Dorsolateral prefrontal cortex (tissue), 122 donors: ENCODE measurements at places on chromosomes 5 and 9. TPM values are rescaled to one million over a fixed set of nuclear protein-coding genes. Genes with fewer than 3 reads are reported as not detected.
A peak's percentile ranks its signal among the peaks of the same experiment; 100 is the strongest.

GRCh38 chr9:99037769-99038483, 67.0 kb upstream of the TGFBR1 start:
- no peak for DNase-seq

DNA sequence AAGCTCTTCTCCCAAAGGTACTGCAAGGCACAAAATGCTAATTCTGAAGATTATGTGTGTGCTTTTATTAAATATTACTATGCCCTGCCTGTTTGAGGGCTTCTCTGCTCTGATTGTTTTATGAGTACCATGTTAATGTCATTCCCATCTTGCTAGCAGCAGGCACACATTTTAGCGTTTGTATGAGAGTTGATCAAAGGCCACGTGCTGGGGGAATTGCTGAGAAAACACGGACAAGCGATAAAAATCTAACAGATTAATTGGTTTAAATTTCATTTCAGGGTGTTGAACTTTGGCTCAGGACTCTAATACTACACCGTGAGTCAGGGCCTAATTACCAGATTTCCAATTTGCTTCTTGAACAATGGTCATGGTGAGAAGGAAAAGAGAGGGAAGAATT, 298.4 kb downstream of the EBF1 start:
- DNase-seq: no peak

GDF9 gene
- 0.80 TPM for total RNA-seq

DNA sequence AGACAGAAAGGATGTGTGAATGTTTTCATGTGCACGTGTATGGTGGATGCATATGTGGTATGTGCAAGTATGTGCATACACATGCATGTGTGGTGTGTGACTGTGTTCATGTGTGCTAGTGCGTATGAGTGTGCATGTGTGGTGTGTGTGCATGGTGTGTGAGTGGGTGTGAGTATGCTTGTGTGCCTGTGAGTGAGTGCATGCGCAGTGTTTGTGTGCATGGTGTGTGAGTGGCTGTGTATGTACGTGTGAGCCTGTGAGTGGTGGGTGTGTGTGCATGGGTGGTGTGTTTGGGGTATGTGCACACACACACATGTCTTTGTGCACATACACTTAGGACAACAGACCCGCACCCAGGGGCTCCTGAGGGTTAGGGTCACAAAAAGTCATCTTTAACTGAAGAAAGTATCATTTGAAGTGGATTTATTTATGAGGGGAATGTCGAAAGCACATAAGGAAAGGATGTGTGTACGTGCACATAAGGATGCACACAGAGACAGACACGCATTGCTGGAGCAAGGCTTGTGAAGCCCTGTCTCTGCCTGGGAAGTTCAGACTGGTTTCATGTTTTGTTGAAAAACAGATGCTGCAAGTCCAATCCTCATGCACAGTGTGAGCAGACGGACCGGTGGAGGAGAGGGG, 237.0 kb downstream of the SYK start:
- no peak for DNase-seq

TMEM252 gene
- not detected for total RNA-seq

GRCh38 chr9:7799944-7800285, 337 bp upstream of the DMAC1 start:
- DNase-seq: no peak

GRCh38 chr9:34246453-34246852, 67.6 kb downstream of the UBAP1 start:
- no peak for DNase-seq

GABRA1 gene
- 71.8 TPM for total RNA-seq

- no peak for DNase-seq
Measured at GRCh38 chr5:82601861-82602260, 323.7 kb upstream of the RPS23 start.

DNA sequence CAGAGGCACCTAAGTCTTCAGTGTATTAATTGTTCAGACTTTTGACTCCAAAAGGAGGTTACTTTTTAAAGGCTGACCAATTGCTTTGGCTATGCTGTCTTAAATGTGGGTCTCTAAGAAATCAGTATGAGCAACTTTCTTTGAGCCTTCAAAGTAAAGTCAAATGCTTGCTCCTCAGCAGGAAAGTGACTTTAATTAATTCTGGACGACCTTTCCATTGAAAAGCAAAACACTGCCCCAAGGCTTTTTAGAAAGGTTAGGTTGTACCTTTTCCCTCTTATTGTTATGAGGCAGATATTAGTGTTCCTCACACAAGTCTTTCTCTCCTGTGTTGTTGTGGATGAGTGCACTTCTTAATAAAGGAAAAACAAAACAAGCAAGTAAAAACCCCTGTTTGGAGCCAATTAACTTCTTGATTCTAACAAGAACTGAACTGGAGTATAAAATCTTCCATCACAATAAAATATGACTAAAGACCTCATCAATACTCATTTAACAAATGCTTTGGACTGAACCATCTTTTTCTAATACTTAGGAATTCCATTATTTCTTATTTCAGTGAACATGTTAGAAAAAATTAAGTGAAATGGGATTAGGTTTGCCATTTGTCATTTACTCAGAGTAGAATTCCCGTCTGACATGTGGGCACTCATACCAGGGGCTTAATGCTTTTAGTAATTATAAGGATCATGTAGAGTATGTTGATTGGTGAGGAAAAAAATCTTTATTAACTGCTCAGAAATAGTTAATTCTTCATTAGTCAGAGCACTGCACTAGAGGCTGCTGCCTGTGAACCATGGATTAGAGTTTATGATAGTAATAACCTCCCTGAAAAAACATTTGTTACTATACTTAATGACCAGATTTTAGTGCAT, 159.1 kb upstream of the ZNF608 start:
- DNase-seq: no peak

PAX5 gene
- not detected for total RNA-seq

DNA sequence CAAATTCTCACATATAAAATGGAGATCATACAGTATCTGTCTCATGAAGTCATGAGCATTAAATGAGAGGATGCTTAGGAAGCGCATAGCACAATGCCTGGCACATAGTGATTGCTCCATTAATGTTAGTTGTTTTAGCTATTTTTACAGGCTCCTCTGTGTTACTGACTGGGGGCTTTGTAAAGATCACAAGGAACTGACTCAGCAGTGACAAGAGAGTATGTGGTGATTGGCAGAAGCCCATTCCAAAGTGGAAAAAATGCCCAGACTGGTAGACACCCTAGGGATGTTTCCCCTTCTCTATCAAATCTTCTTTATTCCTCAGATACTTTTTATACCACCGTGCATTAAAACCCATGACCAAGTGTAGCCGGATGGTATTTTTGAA, 33.5 kb downstream of the ABLIM3 start:
- no peak for DNase-seq

FCN1 gene
- 3.1 TPM for total RNA-seq

DNA sequence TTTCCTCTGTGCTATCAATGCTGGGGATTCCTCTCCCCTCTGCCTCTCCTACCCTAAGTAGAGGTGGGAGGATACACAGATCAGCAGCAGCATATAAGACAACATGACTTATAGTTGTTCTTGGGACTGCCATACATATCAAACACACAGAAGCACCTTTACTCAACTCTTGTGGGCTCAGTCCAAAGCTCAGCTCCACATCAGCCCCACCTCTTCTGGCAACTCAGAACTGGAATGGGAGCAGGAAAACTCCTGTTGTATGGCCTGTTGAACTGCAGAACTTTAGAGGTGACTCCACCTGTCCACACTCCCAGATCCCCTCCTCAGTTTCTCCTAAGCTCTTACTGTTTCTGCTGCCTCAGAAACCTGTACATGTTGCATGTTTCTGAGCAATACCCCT, 127.8 kb downstream of the SV2C start:
- no peak for DNase-seq

GRCh38 chr9:3397766-3398165, 128.0 kb downstream of the RFX3 start:
- DNase-seq: no peak

- no peak for DNase-seq
Measured at GRCh38 chr5:57447658-57448057, 35.0 kb downstream of the ACTBL2 start.

DIRAS2 gene
- total RNA-seq: 298 TPM

- no peak for DNase-seq
Measured at GRCh38 chr5:124728331-124728967, 18.0 kb downstream of the ZNF608 start.

GRCh38 chr5:80622756-80623155, 31.7 kb upstream of the MSH3 start:
- no peak for DNase-seq

- DNase-seq: no peak
Measured at GRCh38 chr5:2184563-2185540, 302.1 kb upstream of the IRX4 start.

GRCh38 chr5:171386861-171387344, 746 bp upstream of the NPM1 start:
- no peak for DNase-seq

HTR4 gene
- total RNA-seq: 8.6 TPM

- DNase-seq: no peak
Measured at GRCh38 chr5:150253416-150254208, 36.0 kb downstream of the CAMK2A start.

FOXD4L3 gene
- total RNA-seq: 5.6 TPM

DNA sequence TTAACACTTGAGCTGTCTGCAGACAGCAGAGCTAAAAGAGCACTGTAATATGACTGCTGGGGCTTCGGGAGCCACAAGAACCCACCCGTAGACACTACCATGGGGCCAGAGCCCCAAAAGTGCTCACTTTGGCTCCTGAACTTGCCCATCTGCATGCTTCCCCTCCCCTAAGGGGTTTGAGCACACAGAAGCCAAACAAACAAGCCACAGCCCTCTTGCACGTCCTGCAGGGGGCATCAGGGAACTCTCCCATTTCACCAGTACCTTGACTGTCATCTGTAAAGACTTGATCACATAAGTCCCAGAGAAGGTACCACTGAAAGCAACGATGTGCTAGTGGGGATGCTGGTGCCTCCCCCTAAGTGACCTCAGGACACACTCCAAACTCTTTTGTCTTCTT, 681.8 kb downstream of the SEMA5A start:
- DNase-seq: no peak

DNA sequence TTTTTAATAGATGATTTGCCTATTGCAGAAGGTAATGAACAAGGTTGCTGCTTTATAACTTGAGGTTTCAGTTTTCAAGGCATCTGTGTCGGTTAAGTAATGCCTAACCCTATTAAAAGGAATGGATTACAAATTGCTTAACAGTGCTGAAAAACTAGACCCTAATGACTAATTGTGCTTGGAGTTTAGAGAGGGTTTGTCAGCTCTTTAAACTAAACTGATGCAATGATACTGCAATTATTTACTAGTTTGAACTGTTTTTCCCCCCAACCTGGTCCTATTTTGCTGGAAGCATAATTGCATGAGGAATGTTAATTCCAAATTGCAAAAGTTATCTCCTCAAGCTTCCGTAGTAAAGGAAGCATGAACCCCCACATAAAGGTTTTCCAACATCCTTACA, 39.3 kb upstream of the TLX3 start:
- no peak for DNase-seq

FCN2 gene
- 0.62 TPM for total RNA-seq

GRCh38 chr5:80960531-80961375, 590 bp downstream of the RASGRF2 start:
- DNase-seq: peak; percentile 59

DNA sequence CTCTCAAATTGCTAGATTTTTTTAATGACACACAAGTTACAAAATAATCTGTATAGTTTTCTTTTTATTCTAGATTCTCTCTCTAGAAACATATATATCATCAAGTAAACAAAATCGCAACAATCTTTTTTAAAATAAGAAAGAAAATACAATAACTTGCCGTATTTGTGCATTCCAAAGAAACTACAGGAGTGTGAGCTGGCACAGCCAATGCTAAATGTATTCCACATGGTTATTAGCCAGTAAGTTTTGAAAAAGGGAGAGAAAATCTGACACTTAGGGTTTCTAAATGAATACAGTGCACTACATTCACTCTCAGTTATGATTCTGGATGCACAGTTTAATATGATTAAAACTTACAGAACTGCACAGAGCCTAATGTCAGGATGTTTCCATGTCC, 117.9 kb downstream of the BNC2 start:
- no peak for DNase-seq

GRCh38 chr5:80083101-80083890, 48.1 kb downstream of the THBS4 start:
- peak; percentile 30 for DNase-seq

DNA sequence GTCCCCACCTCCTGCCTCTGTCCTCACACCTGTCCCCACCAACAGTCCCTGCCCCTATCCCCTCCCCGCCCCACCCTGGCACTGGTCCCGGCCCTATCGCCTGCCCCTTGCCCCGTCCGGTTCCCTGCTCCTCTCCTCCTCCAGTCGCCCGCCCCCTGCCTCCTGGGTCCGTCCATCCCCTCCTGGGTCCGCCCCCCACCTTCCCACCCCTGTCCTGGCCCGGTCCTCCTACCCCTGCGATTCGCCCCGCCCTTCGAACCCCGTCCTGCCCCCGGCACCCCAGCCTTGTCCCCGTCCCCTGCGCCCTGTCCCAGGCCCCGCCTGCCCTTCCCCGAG, 372 bp downstream of the EDF1 start:
- no peak for DNase-seq

- no peak for DNase-seq
Measured at GRCh38 chr9:91583161-91583875, 159.7 kb upstream of the NFIL3 start.

PCDHB4 gene
- 12.4 TPM for total RNA-seq

DNA sequence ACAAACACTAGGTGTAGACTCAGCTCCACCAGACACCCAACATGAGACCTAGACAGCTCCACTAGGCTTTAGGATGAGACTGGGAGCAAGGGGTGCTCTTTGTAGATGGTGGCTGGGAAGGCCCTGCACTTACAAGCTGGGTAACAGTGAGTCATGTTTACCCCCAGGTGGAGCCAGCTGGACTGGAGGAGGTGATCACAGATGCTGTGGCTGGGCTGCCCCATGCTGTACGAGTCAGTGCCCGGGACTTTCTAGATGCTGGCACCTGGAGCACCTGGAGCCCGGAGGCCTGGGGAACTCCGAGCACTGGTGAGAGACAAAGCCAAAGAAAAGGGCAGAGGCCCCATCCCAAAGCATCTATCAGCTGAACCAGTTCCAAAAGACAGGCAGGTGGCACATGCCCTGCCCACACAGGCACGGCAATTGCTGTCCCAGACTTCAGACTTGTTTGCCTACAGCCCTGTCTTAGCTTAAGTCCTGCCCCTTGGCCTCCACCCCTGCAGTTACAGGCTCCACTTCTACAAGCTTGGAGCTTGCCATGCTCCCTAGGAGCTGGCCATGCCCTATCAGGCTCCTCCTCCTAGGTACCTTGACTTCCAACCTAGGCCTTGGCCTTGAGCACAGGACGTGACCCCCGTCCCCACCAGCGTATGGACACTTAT, 2.7 kb downstream of the CCL27 start:
- no peak for DNase-seq

DNA sequence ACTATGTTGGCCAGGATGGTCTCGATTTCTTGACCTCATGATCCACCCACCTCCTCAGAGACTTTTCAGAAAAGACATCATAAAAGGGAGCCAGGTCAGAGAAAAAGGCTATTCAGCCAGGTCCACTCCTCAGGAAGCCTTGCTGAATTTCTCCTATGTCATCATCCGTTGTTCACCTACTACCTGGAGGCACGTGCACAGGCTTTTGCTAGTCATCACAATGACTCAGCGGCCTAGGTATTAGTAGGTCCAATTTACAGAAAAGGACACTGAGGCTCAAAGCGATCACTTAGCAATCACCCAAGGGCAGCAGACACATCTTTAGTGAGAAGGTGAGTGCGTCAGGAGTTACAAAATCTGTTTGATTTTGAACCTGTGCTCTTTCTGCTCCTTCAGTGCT, 72.3 kb upstream of the RAD23B start:
- DNase-seq: no peak

HMMR gene
- total RNA-seq: 0.27 TPM
